ENCODE measurements at places on chromosomes 13 and 19. TPM values are rescaled to one million over a fixed set of nuclear protein-coding genes. Genes with fewer than 3 reads are reported as not detected.

SOX21 gene
- not detected for total RNA-seq

TMEM272 gene
- total RNA-seq, result not detected

SYNE4 gene
- 36.6 TPM for total RNA-seq

ONECUT3 gene
- total RNA-seq, result 0.05 TPM

IGFL1 gene
- 2.6 TPM for total RNA-seq

PDX1 gene
- not detected for total RNA-seq

U2AF2 gene
- total RNA-seq, result 323 TPM

ZNF628 gene
- total RNA-seq, result 19.3 TPM

CGB3 gene
- total RNA-seq, result not detected

ZNF492 gene
- total RNA-seq, result not detected

Data from PC-9 (cell line).